Effector memory CD8-positive, alpha-beta T cell (primary cell): ENCODE measurements at places on chromosomes 16 and 17.
A peak's percentile ranks its signal among the peaks of the same experiment; 100 is the strongest.

DNA sequence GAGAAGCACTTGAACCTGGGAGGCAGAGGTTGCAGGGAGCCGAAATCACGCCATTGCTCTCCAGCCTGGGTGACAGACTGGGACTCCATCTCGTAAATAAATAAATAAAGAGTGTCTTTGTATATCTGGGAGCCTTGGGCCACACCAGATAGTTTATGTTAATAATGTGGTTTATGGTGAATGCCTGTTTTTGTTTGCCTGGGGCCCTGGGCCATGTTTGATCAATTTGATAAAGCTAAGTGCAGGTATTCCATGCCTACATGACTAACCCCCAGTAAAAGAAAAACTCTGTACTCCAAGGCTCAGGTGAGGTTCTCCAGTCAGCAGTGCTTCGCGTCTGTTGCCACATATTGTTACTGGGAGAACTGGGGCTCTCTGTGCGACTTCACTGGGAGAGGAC is 15.1 kb downstream of the SCIMP start:
- no peaks in the 10 kb centered on the region for H3K27me3 ChIP-seq
- H3K36me3 ChIP-seq: peaks cover 14% of the 10 kb centered on the region
- H3K4me3 ChIP-seq: no peak overlapping the region

GRCh38 chr16:8951447-8952280 is 12.0 kb downstream of the USP7 start:
- H3K27ac ChIP-seq: peak overlapping the region; percentile 85
- DNase-seq: no peak
- H3K4me1 ChIP-seq: peaks cover 68% of the 10 kb centered on the region
- no peaks in the 10 kb centered on the region for H3K27me3 ChIP-seq
- peak overlapping the region; percentile 71 for H3K4me3 ChIP-seq

DNA sequence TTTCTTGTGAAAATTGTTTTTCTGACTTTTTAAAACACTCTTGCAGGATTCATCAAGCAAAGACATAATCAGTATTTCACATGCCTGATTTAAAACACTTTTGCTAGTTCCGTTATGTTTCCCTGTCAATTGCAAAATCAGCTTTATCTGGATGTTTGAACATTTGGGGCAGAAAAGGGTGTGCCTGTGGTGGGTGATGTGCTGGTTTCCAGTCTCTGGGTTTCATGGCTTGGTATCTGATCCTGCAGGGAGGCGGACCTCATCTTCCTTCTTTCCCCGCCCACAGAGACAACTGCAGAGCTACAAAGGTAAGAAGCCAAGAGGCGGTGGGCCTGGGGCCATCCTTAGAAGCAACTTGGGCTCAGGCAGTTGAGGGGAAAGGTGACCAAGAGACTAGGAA is 41.8 kb downstream of the NLRC5 start:
- peak overlapping the region; percentile 80 for H3K27ac ChIP-seq
- peaks cover 67% of the 10 kb centered on the region for H3K4me1 ChIP-seq
- H3K36me3 ChIP-seq: peaks cover 71% of the 10 kb centered on the region
- no peaks in the 10 kb centered on the region for H3K27me3 ChIP-seq
- H3K4me3 ChIP-seq: peak overlapping the region; percentile 64

DNA sequence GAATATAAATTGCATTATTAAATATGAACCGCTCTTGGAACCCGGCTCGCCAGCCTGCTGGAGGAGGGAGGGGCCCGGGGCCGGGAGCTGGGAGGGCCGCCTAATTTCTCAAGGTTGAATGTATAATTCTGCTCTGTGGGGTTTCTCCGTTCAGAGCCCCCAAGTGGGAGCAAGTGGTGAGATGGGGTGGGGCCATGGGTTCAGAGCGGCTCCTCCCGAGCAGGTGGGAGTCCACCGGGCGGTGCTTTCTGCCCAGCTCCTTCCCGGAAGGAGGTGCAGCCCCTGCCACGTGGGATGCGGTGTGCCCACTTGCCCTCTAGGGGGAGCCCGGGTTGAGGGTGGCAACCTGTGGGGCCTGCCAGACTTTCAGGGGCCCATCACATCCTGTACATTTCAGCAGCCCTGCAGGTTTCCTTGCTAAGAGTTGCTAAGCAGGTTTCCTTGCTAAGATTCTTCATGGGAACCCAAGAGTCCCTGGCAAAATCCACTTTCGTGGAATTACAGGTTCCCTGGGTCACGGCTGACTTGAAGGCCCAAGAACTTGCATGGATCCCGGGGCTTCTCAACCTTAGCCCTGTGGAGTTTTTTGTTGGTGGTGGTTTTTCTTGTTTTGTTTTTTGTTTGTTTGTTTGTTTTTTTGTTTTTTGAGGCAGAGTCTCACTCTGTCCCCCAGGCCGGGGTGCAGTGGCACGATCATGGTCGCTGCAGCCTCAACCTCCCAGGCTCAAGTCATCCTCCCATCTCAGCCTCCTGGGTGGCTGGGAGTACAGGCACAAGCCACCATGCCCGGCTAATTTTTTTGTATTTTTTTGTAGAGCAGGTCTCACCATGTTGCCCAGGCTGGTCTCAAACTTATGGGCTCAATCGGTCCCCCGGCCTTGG is 196.7 kb upstream of the GSE1 start:
- H3K36me3 ChIP-seq: peaks cover 3% of the 10 kb centered on the region
- no peak overlapping the region for H3K27ac ChIP-seq
- no peaks in the 10 kb centered on the region for H3K27me3 ChIP-seq
- peak; percentile 65 for DNase-seq

DNA sequence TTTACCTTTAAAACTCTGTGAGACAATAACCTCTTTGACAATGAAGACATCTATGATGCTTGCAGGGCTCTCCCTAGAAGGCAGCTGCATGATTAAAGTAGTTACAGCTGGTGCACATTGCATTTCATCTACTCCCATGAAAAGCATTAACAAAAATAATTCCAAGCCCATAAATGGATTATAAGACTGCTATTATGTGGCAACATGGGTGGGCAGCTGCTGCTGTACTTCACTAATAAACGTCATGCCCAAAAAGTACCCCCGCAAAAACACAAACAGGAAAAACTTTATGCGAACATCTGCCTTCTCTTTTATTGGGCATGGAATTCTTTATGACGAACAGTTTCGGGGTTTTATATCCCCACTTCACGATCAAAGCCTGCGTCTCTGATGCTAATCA is 224.9 kb downstream of the CA10 start:
- no peaks in the 10 kb centered on the region for H3K36me3 ChIP-seq
- DNase-seq: no peak
- no peaks in the 10 kb centered on the region for H3K4me1 ChIP-seq
- H3K27me3 ChIP-seq: no peaks in the 10 kb centered on the region

DNA sequence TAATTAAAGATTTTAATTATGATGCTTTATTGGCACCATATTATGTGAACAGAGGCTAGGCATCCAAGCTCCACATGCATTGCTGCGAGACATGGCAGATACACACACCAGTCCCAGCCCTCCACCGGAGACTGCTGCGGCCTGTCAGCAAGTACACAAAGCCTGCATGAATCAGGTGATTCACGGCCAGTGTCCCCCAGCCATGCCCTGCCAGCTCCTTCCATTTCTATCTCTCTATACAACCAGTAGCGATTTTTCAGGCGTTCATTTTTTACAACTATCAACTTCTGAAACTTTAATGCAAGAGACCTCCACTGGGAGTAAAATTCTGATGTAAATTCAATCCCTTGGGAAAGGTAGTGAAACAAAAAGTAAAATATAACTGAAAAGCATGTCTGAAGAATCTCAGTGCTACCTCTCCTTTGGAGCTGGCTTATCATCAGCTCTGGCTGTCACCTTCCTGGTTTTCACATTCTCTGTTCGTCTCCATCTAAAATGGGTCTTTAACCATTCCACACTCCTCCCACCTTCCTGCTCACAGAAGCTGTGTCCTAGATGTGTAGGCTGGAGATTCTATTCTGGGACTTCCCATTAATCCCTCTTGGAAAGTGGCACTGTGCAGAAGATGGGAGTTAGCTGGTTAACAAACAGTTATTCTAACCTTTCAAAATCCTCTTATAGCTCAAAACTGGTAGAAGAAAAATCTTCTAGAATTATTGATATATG is 32.2 kb downstream of the HS3ST3A1 start:
- no peak overlapping the region for H3K27ac ChIP-seq
- H3K4me3 ChIP-seq: no peak overlapping the region
- H3K36me3 ChIP-seq: no peaks in the 10 kb centered on the region
- H3K4me1 ChIP-seq: no peaks in the 10 kb centered on the region

GRCh38 chr17:8991514-8992285 is 26.2 kb upstream of the PIK3R5 start:
- no peaks in the 10 kb centered on the region for H3K27me3 ChIP-seq
- H3K36me3 ChIP-seq: no peaks in the 10 kb centered on the region
- peak; percentile 65 for DNase-seq
- H3K4me3 ChIP-seq: no peak overlapping the region
- H3K27ac ChIP-seq: no peak overlapping the region

DNA sequence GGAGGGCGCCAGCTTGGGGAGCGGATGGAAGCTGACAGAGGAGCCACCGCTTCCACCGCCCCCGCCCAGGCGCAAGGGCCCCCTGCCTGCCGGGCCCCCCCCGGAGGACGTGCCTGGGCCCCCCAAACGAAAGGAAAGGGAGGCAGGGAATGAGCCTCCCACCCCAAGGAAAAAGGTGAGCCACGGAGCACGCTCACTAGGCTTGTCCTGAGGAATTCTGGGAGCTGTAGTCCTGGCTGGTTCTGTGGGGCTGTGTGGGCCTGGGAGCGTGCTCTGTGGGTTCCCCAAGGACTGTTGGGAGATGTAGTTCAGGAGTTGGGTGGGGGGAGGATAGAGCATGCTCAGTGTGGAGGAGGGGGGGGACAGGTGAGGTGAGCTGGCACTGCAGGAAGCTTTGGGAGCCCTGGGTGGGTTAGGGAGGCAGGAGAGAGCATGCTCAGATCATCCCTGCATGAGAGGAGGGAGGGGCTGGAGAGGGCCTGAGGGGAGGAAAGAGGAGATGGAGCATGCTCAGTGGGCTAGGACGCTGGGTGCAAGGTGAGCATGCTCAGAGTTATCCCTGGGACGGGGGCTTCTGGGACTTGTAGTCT is 4.5 kb downstream of the FBXL19 start:
- peaks cover 25% of the 10 kb centered on the region for H3K36me3 ChIP-seq
- H3K4me1 ChIP-seq: peaks cover 14% of the 10 kb centered on the region
- H3K4me3 ChIP-seq: no peak overlapping the region
- H3K27me3 ChIP-seq: no peaks in the 10 kb centered on the region

GRCh38 chr16:27595993-27596392 is 46.0 kb downstream of the KATNIP start:
- H3K27me3 ChIP-seq: no peaks in the 10 kb centered on the region
- no peak overlapping the region for H3K4me3 ChIP-seq
- no peaks in the 10 kb centered on the region for H3K36me3 ChIP-seq
- peaks cover 6% of the 10 kb centered on the region for H3K4me1 ChIP-seq
- peak overlapping the region; percentile 4 for H3K27ac ChIP-seq

DNA sequence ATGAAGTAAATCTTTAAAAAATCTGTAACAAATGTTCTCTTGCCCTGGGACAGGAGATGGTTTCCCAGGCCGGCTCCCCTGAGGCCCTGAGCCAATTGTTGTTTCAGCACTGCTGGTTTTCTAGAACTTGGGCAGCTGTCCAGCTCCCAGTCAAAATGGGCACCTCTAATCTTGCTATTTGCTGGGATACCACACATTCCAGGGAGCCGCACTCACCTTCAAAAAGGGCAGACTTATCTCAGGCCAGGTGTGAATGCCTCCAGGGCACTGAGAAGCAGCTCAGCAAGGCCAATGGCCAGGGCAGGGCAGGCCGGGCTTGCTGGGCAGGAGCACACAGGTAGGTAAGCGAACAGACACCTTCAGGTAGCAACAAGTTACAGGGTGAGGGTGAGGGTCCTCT is 24.4 kb downstream of the TRIM16 start:
- H3K27ac ChIP-seq: no peak overlapping the region
- H3K27me3 ChIP-seq: no peaks in the 10 kb centered on the region
- H3K4me1 ChIP-seq: peaks cover 2% of the 10 kb centered on the region
- DNase-seq: no peak
- H3K4me3 ChIP-seq: no peak overlapping the region
- peaks cover 3% of the 10 kb centered on the region for H3K36me3 ChIP-seq

DNA sequence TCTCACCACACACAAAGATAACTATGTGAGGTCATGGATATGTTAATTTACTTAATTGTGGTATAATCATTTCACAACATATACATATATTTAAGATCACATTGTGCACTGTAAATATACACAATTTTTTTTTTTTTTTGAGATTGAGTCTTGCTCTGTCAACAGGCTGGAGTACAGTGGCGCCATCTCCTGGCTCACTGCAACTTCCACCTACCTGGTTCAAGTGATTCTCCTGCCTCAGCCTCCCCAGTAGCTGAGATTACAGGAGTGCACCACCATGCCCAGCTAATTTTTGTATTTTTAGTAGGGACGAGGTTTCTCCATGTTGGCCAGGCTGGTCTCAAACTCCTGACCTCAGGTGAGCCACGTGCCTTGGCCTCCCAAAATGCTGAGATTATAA is 11.5 kb upstream of the PRSS54 start:
- H3K27ac ChIP-seq: no peak overlapping the region
- no peaks in the 10 kb centered on the region for H3K36me3 ChIP-seq
- H3K27me3 ChIP-seq: peaks cover 31% of the 10 kb centered on the region
- no peak overlapping the region for H3K4me3 ChIP-seq
- H3K4me1 ChIP-seq: no peaks in the 10 kb centered on the region
- peak; percentile 35 for DNase-seq

DNA sequence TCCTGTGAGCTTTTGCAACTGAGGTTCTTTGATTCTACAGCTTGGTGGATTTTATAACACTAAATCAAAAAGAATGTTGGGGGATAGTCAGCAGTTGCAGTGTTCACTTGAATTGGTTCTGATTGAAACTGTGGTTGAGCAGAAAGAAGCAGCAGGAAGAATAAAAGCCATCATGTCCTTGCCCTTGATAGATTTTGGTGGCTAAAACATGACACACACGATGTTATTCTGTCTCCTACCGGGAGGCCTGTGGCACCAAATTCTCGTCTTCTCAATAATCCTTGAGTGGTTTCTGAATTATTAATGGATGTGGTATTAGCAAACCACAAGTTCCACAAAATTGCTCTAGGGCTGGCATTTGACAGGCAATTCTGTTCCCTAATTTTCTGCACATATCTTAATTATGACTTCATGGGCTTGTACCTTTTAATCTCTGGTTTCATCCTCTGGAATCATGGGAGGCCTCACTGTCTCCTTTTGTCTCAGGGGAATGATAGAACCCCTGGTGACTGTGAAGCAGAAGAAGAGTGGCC is 338.2 kb downstream of the SNX29 start:
- H3K36me3 ChIP-seq: no peaks in the 10 kb centered on the region
- no peaks in the 10 kb centered on the region for H3K27me3 ChIP-seq
- DNase-seq: no peak
- H3K27ac ChIP-seq: no peak overlapping the region
- H3K4me1 ChIP-seq: peaks cover 5% of the 10 kb centered on the region
